Suprapubic skin (tissue), 4 donors: ENCODE measurements at places on chromosomes 6 and 20.

DNA sequence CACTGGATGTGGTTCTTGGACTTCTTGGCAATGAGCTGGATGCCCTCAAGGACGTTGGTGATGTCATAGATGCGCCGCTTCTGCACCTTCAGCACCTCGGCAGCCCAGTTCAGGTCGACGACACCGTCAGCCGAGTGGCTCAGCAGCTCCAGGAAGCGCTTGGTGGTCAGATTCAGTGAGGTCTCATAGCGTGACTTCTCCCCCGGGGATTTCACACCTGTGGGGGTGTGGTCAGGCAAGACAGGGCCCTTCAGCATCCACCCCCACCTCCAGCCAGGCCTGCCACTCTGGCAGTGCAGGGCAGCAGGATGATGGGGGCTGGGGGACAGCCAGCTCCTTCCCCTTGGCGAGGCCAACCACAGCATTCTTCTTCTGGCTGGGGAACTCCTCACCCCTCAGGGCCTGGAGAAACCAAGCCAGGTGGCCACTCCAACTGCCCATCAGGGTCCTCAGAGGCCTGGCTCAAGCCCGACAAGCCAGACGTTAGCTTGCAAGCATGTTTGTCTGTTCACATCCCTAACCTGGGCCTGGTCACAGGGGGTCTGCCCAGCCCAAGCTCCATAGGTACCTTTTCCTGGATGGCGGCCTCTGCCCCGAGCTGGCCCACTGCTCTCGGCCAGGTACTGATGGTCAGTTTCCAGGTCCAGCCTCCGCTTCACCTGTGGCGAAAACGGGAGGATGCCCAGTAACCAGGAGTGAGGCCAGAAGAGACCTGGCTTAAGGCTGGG lies 5.7 kb upstream of the NECAB3 start:
- no peak for DNase-seq

DNA sequence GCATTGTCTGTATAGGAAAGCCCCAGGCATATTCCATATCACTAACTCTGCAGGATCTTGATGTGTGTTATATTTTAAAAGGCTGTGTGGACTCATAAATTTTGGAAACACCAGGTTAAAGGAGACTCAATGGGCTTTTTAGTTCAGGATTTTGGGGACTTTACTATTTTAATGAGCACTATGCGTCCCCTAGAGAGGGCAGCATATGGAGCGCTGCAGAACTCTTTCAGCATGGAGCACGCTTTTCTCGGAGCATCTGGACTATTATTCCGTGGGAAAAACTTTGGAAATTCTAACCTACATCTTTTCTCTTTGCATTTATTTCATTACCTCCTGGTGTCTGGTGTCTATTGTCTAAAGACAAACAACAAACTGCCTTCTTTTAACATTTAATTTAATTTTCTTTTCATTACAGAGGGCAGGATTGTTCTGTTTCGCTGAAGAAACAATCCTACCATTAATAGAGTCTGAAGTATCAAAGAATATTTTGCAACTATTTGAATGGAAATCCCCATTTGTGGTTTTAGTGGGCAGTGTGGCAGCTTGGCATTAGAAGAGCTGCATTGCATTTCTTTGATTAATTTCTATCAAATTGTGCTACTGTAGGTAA lies 399.9 kb upstream of the HSF2 start:
- no peak for DNase-seq

DNA sequence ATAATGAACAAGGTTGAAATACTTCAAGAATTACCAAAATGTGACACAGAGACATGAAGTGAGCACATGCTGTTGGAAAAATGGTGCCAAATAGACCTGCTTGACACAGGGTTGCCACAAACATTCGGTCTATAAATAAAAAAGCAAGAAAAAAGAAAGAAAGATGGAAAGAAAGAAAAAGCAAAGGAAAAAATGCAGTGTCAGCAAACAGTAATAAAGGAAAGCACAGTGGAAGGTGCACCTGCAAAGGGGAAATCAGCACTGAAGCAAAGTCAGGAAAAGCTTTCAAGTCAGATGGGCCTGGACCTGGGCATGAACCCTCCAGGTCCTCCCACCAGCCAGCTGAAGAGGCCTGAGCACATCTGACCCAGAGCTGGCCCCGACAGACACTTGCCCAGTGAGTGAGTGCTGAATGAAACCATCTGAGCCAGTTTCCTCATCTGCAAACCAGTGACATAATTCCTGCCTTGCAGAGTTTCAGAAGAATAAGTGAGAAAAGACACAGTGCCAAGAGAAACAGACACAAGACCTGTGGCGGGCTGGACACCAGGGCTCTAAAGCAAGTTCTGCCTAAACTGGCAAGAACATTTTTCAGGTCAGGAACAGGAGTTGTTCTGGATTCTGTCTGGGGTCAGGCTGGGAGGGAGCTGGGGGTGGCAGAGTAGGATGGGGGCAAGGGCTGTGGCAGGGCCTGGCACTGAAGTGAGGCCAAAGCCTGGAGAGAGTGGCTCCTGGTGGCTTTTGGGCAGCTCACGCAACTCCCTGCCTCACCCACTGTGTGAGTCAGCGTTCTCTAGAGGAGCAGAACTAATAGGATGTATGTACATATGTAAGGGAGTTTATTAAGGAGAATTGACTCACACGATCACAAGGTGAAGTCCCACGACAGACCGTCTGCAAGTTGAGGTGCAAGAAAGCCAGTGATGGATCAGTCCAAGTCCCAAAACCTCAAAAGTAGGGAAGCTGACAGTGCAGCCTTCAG lies 23.9 kb upstream of the MICB start:
- no peak for DNase-seq

- peak; percentile 85 for DNase-seq
Observed at GRCh38 chr20:3407040-3407770, at the start of gene DNAAF9. DNAAF9 (minus strand) TSS chr20:3407669; CDS start chr20:3407557, 112 bp downstream.

- no peak for DNase-seq
Observed at GRCh38 chr6:45226081-45226480, 102.0 kb upstream of the RUNX2 start.

DNA sequence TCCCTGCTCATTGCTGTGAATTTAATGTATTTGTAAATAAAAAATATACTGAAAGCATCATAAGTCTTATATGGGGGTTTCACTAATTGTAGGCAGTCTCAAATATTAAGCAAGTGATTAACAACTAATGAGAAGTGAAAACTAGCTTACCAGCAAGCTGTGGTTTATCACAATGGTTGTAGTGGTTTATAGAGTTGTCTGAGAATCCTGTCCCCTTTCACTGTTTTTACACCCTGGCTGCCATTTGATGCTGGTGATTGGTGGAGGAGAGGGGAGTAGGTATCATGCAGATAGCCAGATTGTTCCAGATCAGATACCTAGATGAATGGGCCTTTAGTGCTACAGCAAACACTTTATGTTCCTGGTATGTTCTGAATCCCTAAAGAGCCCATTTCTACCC lies 6.0 kb downstream of the MKKS start:
- DNase-seq = no peak

- DNase-seq = no peak
Observed at GRCh38 chr6:150764334-150765066, 101.0 kb upstream of the MTHFD1L start.

DNA sequence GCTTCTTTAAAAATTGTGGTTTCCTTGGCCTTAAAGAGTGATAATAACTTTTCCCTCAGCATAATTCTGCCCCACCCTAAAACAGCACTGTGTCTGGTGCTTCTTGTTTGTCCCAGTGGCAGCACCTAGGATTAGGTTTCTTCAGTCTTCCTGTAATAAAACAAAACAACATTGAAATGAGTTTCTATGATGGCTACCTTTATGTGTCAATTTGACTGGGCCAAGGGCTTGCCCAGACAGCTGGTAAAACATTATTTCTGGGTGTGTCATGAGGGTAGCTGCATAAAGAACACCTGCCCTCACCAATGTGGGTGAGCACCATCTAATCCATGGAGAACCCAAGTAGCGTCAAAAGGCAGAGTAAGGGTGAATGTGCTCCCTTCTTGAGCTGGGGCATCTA lies 117.8 kb downstream of the QRSL1 start:
- no peak for DNase-seq

- no peak for DNase-seq
Observed at GRCh38 chr20:44918761-44919160, 8.9 kb downstream of the PABPC1L start.

- DNase-seq = no peak
Observed at GRCh38 chr6:15881150-15881549, 218.3 kb upstream of the DTNBP1 start.

DNA sequence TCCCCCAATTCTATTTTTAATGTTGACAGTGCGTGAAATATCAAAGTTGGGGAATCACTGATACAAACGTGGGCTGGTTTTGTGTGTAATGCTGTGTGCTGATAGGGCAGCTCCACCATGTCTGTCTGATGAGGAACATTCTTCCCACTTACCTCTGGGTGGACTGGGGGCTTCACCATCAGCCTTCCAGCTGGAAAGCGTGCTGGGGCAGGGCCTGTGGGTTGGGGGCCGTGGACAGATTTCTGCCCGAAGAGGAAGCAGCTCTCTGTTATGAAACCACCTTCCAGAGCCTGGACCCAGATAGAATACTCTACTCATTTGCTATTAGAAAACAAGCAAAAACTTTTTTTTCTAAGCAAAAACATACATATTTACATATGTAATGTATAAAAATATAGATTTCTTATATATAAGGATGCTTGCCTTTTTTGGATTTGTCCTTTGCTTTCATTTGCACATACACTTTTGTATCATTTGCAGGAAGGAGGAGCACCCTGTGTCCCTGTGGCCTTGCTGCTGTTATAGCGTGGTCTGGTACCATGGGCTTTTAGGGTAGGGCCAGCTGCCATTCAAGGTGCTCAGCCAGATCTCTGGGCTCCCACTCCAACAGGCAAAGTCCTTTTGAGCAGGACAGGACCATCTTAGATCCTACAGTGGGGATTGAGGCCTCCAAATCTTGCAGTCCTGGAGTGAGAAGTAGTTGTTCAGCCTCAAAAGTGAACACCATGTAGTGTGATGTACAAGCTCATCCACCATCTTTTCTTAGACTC lies 48.1 kb downstream of the DUSP22 start:
- no peak for DNase-seq

DNA sequence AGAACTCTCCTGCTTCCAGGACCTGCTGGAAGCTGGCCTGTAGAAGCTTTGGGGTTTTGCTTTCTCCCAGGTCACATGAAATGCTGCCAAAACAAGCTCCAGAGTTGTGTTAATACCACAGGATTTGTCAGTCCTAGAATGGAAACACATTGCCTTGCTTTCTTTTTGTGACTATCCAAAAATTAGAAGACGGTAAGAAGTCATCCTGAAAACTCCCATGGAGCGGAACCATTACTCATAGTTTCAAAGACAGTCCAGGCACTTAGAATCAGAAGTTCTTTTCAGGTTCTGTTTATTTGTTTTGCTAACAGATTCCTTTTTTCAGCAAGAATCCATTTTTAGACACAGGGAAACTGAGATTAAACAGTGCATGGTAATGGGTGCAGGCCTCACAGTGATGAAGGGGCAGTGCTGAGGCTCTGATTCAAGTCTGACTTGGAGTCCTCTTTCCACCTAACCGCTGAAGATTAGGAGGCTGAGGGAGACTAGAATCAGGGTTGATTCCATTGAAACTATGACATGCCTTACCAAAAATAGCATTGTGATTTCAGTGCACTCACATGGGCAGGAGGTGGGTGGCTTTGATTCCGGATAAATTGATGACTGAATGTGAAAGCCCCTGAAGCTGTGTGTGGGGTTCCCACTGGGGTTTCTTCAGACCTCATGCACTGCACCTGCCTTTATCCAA lies 72.2 kb upstream of the NAA20 start:
- no peak for DNase-seq

DNA sequence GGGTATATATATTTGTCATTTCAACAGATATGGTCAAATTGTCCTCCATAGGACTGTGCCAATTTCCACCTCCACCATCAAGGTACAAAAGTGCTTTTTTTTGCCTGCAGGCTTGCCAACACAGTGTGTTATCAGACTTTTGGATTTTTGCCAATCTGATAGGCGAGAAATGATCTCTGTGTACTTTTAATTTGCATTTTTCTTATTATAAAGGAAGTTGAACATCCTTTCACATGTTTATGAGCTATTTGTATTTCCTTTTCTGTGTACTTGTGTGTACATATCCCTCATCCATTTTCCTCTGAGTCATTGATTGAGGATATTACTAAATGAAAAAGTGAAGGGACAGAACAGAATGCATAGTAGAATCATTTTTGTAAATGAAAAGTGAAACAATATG lies 39.0 kb upstream of the PTPN1 start:
- no peak for DNase-seq

- DNase-seq = no peak
Observed at GRCh38 chr6:68722891-68723527, 87.9 kb downstream of the ADGRB3 start.

- no peak for DNase-seq
Observed at GRCh38 chr6:31622684-31623091, 2.2 kb downstream of the PRRC2A start.

- DNase-seq = no peak
Observed at GRCh38 chr6:80489911-80490635, 383.6 kb downstream of the BCKDHB start.

GRCh38 chr20:58634521-58635278 lies 16.4 kb upstream of the STX16 start:
- peak; percentile 48 for DNase-seq

DNA sequence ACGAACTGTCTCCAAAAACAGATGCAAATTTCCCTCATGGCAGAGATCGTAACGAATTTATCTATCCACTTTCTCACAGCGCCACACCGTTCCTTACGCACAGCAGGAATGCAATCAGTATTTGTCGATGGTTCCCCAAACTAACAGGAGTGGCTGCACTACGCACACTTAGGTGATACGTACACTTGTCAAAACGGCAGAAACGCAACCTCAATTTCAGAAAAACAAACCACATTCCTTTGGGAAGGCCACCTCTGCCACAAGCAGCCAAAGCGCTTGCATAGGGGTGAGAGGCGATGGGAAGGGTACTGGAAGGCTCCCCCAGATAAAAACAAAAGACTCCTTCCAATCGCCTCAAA lies 638 bp downstream of the MDN1 start:
- DNase-seq = no peak

DNA sequence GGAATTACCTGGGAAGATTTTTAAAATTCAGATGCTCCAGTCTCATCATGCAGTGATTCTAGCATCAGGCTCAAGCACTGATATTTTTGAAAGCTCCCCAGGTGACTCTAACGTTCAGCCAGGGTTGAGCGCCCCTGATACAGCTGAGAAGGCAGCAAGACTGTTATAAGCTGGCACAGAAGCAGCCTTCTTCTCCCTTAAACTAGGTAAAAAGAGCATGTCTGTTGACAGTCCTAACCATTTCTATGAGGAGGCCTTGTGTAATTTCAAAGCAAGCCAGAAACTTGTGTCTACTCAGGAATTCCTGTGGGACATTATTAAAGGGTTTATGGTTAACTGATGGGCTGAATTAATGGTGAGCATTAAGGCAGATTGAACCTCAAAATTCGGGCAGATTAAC lies 141.9 kb downstream of the PDE7B start:
- no peak for DNase-seq

- DNase-seq = no peak
Observed at GRCh38 chr6:39836606-39837005, 44.4 kb downstream of the DAAM2 start.

DNA sequence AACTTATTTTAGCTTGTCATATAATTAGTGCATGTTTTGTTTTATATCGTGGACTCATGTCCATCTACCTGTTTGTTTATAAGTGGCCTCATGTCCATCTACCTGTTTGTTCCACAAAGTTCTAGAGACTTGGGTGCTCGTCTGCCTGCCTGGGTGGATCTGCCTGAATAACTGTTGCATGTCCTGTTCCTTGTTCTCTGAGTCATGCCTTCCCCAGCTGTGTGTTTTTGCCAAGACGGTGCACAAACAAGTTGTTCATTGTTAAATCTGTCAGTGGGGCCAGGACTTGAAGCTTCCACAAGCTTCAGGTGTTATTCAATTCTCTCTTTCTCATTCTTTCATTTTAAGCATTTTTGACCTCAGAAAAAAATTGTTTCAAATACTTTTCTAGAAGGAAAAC lies 358.0 kb upstream of the CITED2 start:
- no peak for DNase-seq
